ENCODE measurements at places on chromosomes 2 and 18.

GRCh38 chr2:206974551-206974950, 35.2 kb downstream of the CPO start:
- no peak for DNase-seq

DNA sequence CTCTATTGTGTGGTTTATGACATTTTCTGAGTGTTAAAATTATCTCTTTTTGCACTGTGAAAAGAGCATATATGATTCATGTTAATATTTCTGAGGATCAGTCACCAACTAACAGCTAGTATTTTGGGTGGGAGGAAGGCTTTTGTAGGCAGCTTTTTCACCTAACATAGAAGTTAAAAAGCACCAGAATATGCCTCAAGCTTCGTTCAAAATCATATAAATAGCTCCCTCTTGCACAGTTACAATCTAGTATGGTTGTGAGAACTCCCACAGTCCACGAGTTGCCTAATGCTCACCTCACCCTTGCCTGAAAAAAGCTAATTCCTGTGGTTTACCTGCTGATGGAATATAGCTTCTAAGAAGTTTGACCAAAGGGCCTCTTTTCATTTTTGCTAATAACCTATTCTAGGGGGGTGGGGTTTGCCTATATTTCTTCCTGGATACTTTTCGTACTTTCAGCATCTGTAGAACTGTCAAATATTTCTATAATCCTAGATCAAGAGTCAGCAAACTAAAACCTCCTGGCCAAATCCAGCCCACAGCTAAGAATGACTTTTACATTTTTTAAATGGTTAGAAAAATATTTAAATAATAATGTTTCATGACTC, 167.1 kb upstream of the FOSL2 start:
- DNase-seq = no peak

DNA sequence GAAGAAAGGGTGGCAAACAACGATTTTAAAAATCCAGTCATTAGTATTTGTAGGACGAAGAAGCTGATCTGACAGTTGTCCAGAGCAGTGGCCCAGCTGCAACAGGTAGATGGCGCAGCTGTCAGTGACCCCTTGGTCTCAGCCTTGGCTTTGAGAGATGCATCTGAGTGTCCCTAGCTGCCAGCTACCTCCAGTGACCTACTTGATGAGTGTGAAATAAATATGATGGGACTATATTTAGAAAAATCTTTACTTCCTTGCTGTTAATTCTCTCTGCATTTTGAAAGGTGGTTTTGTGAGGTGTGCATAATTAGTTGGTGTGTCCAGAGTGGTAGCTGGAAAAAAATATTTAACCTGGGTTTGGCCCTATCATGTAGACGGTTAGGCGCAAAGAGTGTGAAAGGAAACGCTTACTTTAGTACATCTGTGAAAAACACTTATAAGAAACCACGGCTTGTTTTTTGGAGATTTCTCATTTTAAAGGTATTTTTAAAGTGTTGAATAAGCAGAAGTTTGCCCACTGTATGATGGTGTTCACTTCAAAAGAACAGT, 963 bp downstream of the INPP1 start:
- DNase-seq = peak; percentile 45

DNA sequence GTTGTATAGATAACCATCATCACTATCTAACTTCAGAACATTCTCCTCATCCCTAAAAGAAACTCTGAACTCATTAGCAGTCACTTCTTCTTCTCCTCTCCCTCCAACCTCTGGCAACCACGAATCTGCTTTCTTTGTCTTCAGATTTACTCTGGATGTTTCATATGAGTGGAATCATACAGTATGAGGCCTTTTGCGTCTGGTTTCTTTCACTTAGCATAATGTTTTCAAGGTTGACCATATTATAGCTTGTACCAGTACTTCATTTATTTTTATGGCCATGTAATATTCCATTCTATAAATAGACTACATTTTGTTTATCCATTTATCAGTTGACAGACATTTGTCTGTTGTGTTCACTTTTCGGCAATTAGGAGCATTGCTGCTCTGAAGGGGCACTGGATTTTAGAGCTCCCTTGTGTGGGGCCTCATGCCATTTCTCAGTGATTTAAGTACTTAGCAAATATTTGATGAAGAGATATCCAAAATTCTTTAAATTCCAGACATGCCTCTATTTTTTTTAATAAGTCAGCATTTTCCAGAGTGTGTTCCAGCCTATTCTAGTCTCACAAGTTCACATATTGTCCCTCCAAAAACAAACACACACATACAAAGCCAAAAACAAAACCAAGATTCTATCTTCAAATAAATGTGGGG, 22.5 kb upstream of the MAP3K20 start:
- peak; percentile 29 for DNase-seq

GRCh38 chr2:151361674-151362370, 4.4 kb downstream of the TNFAIP6 start:
- peak; percentile 81 for DNase-seq

DNA sequence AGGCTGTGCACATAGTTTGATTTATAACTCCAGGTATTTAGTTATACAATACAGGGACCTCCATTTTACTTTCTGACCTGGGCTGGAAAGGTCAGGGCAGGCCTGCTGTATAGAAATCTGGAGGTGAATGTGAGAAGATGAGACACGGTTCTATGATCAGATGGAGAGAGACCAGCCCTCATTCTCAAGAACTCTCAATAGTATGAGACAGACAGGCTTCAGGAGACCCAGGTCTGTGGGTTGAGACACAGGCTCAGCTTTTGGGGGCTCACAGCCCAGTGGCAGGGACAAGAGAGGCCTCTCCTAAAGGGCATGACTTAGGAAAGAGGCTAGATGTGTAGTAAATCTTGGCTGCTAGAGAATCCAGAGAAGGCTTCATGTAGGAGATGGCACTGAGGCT, 719 bp upstream of the ATP6V1B1 start:
- no peak for DNase-seq

- DNase-seq = no peak
Observed at GRCh38 chr2:216206041-216206703, 97.0 kb downstream of the XRCC5 start.

GRCh38 chr2:218019411-218020060, 16.7 kb upstream of the TNS1 start:
- no peak for DNase-seq

DNA sequence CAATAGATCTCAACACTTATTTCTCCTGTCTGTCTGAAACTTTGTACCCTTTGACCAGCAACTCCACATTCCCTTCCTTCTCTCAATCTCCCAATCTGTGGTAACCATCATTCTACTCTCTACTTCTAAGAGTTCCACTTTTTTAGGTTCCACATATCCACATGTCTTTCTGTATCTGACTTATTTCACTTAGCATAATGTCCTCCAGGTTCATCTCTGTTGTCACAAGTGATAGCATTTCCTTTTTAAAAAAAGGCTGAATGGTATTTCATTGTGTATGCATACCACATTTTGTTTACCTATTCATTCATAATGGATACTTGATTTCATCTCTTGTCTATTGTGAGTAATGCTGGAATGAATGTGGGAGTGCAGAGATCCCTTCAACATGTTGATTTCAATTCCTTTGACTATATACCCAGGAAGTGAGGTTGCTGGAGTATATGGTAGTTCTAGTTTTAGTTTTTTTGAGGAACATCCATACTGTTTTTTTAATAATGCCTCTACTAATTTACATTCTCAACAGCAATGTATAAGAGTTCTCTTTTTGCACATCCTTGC, 18.8 kb upstream of the MMADHC start:
- peak; percentile 39 for DNase-seq

GRCh38 chr18:46677611-46678010, 20.6 kb upstream of the LOXHD1 start:
- no peak for DNase-seq

- DNase-seq = peak; percentile 38
Observed at GRCh38 chr2:202718614-202719013, 83.8 kb downstream of the FAM117B start.

DNA sequence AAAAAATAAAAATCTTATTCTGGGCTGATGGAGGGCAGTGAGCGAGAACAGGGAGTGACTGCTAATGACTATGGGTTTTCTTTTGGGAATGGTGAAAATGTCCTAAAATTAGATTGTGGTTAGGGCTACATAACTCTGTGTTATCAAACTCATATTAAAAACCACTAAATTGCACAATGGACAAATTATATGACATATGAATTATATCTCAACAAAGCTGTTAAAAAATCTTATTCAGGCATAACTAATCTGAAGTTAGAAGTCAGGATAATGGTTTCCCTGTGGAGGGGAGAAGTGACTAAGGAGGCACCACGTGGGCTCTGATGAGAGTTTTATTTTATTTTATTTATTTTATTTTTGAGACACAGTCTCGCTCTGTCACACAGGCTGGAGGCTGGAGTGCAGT, 32.1 kb upstream of the DPP4 start:
- no peak for DNase-seq

DNA sequence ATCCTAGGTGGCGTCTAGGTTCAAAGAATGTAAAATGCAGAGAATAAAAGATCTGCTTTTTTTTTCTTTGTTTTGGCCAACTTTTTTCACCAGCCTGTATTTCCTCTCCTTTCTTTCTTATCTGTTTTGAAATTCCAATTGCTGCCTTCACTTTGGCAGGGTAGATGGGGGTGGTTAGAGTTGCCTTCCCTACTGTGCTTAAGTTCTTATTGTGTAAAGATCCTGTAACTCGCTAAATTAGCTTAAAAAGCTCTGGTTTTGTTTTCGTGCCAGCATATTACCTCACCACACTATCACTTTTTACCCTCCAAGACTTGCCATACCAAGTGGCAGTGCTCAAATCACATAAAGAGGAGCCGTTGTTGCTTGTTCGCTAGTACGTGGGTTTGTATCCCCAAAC, 921.7 kb downstream of the DPP10 start:
- DNase-seq = peak; percentile 60

- no peak for DNase-seq
Observed at GRCh38 chr2:119483395-119483753, 40.9 kb downstream of the SCTR start.

- peak; percentile 73 for DNase-seq
Observed at GRCh38 chr2:173448938-173449471, 94.3 kb downstream of the CDCA7 start.

DNA sequence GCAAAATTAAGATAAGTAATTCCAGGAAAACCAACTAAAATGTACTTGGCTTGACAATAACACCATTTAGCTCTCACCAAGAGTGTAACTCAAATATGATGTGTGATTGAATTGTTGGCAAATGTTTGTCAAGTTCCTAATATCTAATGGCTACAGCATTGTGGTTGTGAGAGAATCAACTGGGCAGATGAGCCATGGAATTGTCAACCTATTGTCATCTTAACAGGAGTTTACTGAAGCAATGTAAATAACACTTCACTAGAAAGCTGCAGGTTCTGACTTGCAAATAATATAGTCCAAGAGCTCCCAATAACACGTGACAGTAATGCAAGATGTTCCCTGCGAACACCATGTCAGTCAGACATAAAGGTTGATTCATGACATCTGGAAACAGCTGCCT, 495.2 kb upstream of the MEIS1 start:
- no peak for DNase-seq

DNA sequence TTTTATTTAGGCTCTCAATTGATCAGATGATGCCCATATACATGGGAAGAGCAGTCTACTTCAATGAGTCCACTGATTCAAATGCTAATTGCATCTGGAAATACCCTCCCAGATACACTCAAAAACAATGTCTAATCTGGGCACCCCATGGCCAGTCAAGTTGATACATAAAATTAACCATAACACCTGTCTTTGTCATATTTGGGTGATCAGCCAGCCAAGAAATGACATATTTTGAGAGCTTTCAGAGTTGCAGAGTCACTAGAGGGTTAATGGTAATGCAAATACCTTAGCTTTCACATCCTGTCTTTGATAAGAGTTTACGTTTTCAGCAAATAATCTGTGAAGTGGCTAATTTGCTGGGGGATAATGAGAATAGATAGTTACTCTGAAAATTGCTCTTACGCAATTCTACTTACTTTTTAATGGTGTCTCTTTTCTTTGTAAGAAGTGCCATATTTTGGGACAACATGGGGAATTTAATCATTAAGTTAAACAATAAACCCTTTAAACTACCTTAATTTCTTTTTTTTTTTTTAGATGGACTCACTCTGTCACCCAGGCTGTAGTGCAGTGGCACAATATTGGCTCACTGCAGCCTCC, 49.1 kb downstream of the CCDC195 start:
- DNase-seq = no peak

- DNase-seq = no peak
Observed at GRCh38 chr2:3661149-3661660, 3.2 kb downstream of the ALLC start.

DNA sequence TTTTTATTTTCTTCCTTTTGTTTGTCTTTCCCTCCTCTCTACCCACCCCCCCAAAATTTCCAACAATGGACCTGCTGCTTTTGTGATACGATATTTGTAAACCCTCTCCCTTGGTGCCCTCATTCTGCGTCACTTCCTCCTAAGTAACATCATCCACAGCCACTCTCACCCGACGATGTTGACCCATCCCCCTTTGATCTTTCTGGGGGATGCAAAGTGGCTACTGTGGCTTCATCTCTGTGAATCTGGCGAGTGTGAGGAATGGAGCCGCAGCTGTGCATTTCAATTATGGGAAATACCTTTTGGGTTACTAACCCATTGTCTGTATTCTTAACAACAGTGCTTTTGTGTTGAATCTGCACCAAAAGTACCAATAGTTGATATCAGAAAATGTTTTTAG, 19.4 kb downstream of the ANTXR1 start:
- DNase-seq = no peak

DNA sequence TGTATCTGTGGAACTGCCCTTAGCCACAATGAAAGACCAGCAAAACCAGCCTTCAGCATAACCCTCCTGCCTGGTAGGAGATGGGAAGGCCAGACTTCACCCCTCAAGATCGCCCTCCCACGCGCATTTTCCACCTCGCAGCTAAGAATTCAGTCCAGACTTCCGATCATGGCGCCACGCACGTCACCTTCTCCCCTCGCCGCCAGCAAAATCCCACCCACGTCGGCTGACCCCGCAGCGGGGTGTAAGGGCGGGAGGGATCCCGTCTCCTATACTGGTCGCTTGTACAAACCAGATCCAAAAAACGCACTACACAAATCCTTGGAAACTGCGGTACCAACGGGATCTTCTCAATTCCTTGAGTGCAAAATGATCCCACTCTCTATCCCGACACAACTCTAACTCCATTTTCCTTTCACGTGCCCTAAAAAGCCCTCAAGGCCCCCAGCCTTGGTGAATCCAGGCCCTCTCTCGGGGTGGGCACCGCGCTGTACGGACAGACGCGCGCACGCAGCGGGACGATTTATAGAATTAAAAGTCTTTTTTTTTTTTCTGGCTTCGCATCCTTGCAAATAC, 1.0 kb upstream of the BMPR2 start:
- DNase-seq = peak; percentile 67

DNA sequence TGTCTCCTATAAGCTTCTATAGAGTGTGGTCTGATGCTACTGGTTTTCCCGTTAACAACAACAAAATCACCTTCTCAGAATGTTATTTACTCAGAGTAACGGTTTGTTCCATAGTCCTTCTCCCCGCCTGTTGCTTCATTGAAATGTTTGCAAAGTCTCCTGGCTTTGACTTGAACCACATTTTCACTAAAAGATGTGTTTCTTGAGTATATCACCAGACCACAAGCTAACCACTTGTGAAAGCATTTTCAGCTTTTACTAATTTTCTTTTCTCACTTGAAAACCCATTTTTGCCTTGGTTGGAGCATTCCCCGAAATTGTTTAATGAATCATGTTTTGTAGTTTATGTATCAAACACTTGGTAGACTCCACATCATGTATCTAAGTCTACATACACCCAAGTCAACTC, 121.2 kb downstream of the DPP4 start:
- no peak for DNase-seq
